ENCODE measurements at places on chromosomes 6 and 20.
A peak's percentile ranks its signal among the peaks of the same experiment; 100 is the strongest.

- DNase-seq, result no peak
Observed at GRCh38 chr6:167275436-167275835, 15.7 kb upstream of the UNC93A start.

DNA sequence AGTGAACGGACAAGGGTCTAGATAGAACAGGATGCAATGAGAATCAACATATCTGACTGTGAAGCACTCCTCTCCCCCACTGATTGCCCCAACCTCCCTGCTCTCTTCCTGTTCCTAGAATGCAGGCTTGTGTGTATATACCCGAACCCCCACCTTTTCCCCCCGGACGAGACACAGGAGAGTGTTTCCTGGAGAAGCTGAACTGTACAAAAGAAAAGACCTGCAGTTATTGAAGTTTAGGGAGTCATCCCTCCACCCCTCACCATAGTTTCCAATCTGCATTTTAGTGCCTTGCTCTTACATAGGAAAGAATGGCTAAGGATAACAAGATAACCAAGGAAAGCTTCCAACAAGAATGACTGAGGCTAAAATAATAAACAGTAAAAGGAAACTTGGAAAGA is 55.5 kb upstream of the PDE10A start:
- DNase-seq, result peak; percentile 15

GRCh38 chr6:131258816-131259476 is 123.7 kb downstream of the AKAP7 start:
- no peak for DNase-seq

DNA sequence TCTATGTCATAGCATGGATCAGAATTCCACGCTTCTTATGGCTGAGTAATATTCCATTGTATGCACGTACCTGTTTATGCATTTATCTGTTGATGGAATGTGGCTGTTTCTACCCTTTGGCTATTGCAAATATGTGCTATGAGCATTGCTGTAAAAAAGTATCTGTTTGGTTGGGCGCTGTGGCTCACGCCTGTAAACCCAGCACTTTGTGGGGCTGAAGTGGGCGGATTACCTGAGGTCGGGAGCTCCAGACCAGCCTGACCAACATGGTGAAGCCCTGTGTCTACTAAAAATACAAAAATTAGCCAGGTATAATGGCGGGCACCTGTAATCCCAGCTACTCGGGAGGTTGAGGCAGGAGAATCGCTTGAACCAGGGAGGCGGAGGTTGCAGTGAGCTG is 182.4 kb downstream of the BCAS1 start:
- no peak for DNase-seq

DNA sequence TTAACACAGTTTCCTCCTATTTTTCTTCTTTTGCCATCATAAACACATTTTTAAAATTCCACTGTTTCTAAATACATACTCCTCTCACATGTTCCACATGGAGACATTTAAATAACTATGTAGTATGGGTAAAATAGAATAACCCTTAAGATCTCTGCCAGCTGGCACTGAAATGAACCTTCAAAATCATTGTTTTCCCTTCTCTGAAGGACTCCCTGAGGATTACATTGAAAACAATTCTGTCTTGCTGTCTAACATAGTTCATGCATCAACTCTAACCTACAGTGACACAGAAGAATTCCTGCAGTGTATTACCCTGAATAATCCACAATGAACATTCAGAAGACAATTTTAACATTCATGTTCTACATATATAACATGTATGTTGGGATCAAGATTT is 1361.8 kb upstream of the CITED2 start:
- DNase-seq, result no peak

DNA sequence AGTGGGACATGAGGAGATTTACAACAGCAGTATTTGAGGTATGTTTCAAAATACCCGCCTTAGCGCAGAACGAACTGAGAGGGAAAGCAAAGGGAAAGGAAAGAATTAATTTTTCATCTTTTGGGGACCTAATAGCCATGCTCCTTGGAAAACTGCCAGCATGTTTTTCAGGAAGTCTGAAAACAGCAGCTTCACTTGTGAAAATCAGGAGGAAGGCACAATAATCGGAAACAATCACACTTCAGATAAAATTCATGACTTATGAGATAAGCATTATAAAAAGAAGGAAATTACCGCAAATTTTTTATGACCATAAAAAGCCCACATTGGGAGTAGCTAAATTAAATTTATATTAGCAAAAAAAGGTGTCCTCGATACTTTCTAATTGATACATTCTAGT is 541.1 kb downstream of the HAO1 start:
- no peak for DNase-seq

DNA sequence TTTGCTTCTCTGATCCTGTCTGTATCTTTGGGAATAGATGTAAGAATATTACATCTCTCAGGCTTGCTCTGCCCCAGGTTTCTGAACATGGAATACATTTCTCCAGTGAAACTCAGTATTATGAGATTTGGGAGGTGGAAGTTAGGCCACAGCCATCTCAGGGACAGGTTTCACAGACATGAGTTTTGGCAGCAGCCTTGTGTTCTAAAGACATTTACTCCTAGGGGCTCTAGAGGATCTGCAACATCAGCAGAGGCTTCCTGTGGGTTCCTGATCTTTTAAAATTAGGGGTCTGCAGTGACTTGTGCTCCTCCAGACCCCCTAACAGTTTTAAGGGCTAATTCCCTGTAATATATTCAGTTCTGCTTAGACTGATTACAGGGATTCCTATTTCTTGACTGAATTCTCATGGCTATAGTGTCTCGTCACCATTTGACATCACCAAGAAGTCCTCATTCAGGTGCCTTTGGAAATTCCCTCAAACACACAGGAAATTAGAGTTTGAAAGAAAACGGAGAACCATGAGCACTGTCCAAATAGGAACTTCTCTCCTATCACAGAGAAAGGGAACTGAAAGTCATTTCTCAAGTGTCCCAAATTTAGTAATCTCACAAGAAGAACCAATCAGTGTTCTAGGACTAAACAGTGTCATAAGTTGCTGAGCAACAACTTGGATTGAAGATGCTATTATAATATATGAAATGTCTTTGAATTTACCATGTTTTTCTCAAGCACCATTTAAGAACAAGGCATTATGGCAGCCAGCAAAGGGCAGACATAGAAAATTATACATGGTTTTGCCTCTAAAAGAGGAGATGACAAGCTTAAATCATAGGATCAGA is 2.5 kb upstream of the HLA-DRA start:
- no peak for DNase-seq

DNA sequence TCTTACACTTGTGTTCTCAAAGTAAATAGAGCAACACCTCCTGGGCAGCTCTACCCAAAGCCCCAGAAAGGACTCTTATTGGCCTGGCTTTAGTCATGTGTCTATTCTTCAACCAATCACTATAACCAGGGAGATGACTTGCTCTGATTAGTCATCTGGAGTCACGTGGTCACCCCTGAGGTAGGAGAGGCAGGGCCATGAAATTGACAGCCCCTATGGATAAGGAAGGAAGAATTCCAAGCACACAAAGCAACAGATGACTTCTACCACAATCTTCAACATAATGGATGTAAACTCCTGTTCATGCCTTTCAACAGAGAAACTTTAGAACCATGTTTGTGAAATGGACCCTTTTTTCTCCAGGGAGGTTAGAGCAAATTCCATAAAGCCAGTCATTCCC is 24.6 kb upstream of the EYA2 start:
- no peak for DNase-seq

DNA sequence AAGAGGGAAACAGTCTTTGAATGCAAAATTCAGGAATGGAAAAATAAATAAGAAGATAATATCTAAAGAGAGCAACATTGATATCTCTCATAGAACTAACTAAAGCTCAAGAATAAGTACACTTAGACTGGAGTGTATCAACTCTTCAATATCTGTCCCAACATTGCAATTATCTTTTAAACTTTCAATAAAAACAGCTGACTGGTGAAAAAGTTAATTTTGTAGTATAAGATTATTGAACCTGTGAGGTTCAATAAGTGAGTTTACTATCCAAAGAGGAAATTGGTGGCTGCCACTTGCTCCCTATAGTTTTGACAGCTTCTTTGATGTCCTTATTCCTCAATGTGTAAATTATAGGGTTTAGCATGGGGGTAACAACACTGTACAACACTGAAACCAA is 13.7 kb downstream of the OR5V1 start:
- no peak for DNase-seq

- DNase-seq, result no peak
Observed at GRCh38 chr6:42332916-42333315, 115.3 kb upstream of the MRPS10 start.

GRCh38 chr6:94270091-94270948 is 851.0 kb upstream of the EPHA7 start:
- no peak for DNase-seq

- no peak for DNase-seq
Observed at GRCh38 chr6:17994019-17994418, 6.6 kb upstream of the KIF13A start.

DNA sequence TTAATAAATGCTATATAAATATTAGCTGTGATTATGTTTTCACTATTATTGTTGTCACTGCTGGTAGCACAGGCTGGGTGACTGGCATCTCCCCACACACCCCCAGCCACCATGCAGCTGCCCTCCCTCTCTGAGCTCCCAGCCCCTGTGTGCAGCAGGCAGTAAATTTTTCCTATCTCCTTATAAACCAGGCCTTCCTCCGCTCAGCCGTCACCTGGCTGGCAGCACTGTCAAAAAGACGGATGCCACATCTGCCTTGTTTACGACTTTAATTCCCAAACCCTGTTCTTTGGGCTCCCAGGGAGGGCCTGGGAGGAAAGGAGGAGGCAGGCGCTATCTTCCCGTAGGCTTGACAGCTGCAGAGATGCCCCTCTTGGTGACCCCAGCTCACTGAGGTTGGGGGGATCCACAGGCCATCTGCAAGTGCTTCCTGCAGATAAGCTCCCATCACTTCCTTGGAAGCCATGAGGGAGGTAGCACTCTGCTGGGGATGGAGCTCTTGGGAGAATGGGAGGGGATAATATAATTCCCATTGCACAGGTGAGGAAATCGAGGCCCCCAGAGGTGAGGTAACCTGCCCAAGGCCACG is 94.5 kb downstream of the GRM4 start:
- no peak for DNase-seq

GRCh38 chr20:64077876-64078551 is 1.3 kb downstream of the RGS19 start:
- DNase-seq, result no peak

DNA sequence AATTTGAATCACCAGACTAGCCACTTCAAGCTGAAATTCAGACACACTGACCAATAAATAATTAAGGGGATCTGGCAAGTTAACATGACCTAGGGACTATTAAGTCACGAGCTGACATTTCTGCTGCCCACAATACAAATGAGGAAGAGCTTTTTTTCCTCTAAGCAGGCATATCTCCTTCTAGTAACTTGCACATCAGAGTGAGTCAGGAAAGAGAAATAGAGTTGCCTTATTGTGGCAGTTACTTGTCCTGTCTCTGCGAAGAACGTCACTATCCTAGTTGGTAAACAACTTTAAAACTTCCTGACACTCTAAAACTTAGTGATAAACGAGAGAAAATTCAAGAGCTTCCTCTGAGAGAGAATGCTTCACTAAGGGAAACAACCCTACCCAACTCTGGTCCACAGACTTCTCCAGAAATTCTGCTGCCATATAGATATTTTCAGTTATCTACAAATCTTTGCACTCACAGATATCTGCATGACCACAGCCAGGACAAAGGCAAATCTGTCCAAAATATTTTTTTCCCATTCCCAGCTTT is 4.2 kb downstream of the PLA2G7 start:
- DNase-seq, result no peak

DNA sequence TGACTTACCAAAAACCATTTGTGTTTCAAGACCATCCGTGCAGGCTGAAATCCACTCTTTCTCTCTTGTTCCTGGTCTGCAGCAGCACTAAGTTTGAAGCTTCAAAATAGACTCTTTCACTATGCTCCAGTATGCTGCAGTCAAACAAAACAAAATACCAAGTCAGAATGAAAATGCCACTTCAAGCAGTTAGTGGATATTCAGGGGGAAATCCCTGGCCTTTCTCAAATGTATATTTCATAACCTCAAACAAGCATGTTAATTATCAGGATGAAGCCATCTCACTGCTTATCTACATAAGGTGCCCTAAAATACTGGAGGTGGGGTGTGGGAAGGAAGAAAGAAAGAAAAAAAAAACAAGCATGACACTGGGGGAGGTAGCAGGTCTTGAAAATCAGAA is 103.5 kb downstream of the ATXN1 start:
- no peak for DNase-seq

- no peak for DNase-seq
Observed at GRCh38 chr6:27785294-27785693, 126.9 kb downstream of the OR2B2 start.

GRCh38 chr20:1860446-1860845 is 34.8 kb upstream of the SIRPA start:
- DNase-seq, result peak; percentile 89

DNA sequence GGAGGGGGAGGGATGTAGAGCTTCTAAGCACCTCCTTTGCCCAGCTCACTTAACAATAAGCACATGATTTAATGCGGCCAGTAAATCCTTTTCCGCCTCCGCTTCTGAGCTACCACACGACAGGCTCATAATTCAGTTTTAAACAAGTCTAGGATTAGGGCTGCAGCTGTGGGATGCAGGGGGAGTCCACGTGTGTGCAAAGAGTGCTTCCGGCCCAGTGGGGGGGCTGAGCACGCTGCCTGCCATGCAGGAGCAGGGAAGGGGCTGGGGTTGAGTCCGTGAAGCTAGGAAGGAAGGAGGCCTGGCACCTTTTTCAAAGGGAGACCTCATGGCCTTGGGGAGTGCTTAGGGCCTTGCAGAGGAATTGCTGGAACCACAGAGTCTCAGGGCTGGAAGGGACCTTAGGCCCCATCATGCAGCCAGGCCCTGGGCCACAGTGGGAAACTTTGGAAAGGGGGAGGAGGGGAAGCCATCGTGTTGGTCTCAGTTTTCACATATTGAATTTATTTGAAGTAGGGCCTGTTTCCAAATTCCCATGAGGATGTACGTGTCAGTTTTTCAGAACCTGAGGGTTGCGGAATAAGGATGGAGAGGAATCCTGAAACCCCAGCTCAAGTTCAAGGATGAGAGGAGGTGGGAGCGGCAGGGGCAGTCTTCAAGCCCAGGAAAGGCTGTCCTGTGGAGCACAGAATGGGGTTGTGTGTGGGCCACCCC is 96.1 kb downstream of the VEGFA start:
- no peak for DNase-seq

GRCh38 chr20:23156170-23156841 is 70.2 kb upstream of the CD93 start:
- peak; percentile 81 for DNase-seq

- no peak for DNase-seq
Observed at GRCh38 chr6:97645757-97646156, 362.7 kb upstream of the MMS22L start.

GRCh38 chr20:36159833-36160232 is 5.3 kb downstream of the EPB41L1 start:
- DNase-seq, result no peak

- no peak for DNase-seq
Observed at GRCh38 chr6:12311106-12311505, 20.9 kb downstream of the EDN1 start.

Measured in Daoy (cell line).